ENCODE measurements at places on chromosomes 4 and X.

GRCh38 chrX:40144576-40144975, 46.8 kb upstream of the BCOR start:
- DNase-seq, result no peak

- no peak for DNase-seq
Observed at GRCh38 chr4:16194214-16194613, 32.1 kb downstream of the TAPT1 start.

DNA sequence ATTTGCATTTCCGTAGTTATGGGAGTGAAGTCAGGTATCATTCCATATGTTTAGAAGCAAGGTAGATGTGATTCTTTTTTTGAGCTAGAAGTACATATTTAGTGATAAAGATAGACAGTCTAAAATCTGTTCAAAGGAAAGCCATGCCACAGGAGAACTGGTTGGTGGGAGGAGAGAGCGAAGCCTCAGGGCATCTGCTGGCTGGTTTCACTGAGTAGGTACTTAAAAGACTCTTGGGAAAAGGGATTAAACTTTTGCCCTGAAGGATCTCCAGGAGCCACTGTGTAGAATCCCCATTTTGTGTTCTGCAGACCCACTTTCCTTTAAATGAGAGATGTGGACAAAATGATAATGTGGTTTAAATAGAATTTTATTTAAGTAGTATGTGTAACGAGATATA, 89.6 kb downstream of the SHROOM2 start:
- DNase-seq, result no peak

DNA sequence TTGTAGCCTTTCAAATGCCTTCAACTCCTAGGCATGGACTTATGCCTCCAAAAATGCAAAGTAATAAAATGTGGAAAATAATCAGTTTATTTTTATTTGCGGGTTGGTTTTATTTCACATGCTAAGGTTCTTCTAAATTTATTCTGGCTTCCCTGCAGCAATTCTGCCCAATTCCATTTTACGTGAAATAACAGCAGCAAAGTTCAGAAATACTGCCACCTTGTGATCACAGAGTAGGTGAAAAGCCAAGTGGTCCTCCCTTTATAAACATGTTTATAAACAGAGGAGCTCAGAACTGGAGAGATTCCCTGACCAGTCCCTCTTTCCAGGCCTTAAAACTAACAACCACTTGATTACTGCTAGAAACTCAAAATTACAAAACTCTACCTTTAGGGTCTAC, 14.7 kb upstream of the DCHS2 start:
- DNase-seq, result peak; percentile 54

GRCh38 chr4:142974328-142974727, 128.2 kb upstream of the INPP4B start:
- no peak for DNase-seq

DNA sequence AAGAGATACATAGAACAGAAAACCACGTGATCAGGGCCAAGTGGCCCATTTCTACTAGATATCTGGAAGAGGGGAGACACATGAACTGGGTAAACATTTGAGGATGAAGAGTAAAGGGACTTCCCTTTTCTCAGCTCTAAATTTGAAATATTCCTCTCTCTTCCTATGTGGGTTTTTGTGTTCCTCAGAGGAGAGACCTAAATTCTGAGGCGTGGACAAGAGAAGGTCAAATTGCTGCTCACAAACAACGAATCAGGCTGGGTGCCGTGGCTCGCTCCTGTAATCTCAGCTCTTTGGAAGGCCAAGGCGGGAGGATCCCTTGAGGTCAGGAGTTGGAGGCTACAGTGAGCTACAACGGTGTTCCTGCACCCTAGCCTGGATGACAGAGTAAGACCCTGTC, 216.0 kb downstream of the PTTG2 start:
- no peak for DNase-seq

GRCh38 chrX:36849407-36849806, 158.8 kb upstream of the FAM47C start:
- no peak for DNase-seq

GRCh38 chr4:152485726-152486276, 50.1 kb downstream of the FBXW7 start:
- no peak for DNase-seq

DNA sequence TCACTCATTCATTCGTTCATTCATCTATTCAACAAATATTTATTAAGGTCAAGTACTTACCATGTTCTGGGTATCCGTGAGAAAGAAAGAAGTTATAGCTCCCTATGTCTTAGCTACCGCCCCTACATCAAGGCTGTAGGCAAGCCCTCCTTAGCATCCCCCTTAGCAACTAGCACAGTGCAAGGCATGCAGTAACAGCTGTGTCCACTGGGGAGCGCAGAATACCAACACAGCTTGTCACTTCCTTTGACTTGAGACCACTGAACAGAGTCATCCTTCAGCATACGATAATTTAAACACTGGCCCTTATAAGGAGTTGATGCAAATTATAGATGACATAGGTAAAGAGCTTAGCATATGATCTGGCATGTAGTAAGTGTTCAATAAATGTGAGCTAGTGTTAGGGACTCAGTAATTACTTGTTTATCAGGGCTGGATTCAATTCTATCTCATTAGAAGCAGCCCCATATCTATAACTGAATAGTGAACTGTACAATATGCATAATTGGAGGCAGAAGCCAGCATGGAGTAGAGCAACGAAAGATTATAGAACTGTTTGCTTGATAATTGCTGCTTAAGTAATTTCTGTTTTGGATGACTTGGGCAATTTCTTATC, 8.7 kb downstream of the KIAA1210 start:
- DNase-seq, result peak; percentile 71

- DNase-seq, result no peak
Observed at GRCh38 chr4:175427751-175428150, 384.3 kb downstream of the GPM6A start.

DNA sequence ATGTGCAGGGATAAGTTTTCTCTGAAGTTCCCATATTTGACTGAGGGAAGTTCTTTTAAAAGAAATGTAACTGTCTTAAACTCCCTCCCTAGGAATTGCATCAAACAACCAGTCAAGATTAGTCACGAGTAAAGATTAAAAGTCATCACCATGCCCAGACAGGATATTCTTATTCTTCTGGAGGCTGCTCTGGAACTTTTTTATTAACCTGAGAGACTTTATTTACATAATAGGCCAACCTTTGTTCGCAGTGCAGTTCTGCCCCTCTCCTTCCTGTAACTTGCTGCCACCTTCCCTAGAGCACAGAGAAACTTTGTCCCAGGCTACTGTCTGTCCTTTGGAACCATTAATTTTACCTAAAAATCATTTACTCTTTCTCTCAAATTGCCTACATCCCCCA, 9.8 kb upstream of the HERC3 start:
- DNase-seq, result no peak

- DNase-seq, result no peak
Observed at GRCh38 chr4:183872531-183872930, 32.6 kb upstream of the STOX2 start.
